Heart left ventricle (tissue), 16 donors: ENCODE measurements at places on chromosomes 5 and 9.

GRCh38 chr5:173953528-173954090, 35.4 kb upstream of the C5orf47 start:
- DNase-seq, result no peak

GRCh38 chr5:130964231-130965202, 200.5 kb downstream of the HINT1 start:
- DNase-seq, result no peak

GRCh38 chr9:32339424-32339823, 45.0 kb upstream of the ACO1 start:
- DNase-seq, result no peak

DNA sequence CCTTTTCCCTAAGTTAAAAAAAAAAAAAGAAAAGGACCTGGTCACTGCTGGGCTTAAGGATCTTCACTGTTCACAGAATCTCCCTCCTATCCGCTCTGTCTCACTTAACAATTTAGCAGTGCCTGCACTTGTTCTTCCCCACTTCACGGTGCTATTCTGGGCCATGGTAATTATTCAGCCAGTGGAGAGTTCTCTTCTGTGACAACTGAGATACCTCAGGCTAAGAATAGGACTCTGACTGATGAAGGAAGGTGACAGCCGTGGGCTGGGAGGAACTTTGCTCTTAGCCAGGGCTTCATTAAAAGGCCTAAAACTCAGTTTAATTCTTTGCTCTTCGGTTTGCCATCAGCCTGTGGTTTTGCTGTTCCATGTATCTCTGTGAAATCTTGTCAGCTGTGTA, 51.9 kb upstream of the ENTREP1 start:
- DNase-seq, result peak; percentile 37

- no peak for DNase-seq
Observed at GRCh38 chr5:52668544-52669185, 119.1 kb upstream of the ITGA1 start.
